ENCODE measurements at places on chromosomes 16 and 17.

DNA sequence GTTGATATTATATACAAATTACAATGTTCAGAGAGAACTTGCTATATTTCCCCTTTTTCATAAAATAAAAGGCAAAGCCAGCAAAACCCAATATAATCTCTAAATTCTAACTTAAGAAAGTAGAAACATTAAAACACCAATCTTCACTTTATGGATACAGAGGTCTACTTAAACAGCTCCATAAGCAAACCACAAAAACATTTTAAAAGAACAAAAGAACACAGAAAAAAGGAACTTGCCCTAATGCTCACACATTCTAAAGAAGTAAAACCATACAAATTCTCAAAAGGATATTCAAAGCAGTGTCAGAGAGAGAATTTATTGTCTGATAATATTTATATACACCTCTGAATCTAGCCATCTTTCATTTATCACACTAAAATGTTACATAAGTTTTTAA lies 606 bp downstream of the ABCA10 start:
- DNase-seq = no peak

GRCh38 chr16:69833357-69834282 lies 71.5 kb downstream of the WWP2 start:
- DNase-seq = peak; percentile 54

GRCh38 chr17:77107506-77108433 lies 33.0 kb upstream of the SEC14L1 start:
- no peak for DNase-seq

DNA sequence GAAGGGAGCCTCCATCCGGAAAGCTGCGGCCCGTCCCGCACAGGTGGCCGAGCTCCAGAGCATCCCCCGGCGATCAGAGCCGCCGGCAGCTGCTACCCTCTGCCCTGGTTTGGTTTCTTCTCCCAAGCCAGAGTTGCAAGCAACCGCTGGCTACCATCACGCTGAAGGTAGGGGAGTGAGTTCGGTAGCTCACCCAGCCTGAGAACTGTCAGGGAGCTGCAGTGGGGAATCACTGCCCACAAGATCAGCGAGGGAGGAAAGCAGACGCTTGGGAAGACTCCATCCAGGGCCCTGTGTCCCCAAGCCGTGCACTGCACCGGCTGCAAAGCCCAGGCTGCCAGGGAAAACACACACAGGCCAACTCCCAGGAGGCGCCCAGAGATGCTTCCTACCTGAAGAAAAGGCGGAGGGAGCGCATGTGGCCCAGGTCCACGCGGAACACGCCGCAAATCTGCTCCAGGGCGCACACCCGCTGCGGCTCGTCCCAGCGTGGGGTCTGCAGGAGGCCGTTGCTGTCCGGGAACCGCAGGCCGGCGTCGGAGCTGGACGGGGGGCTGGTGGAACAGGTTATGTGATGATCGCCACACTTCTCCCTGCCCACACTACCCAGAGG lies 83.3 kb downstream of the TBC1D16 start:
- no peak for DNase-seq

DNA sequence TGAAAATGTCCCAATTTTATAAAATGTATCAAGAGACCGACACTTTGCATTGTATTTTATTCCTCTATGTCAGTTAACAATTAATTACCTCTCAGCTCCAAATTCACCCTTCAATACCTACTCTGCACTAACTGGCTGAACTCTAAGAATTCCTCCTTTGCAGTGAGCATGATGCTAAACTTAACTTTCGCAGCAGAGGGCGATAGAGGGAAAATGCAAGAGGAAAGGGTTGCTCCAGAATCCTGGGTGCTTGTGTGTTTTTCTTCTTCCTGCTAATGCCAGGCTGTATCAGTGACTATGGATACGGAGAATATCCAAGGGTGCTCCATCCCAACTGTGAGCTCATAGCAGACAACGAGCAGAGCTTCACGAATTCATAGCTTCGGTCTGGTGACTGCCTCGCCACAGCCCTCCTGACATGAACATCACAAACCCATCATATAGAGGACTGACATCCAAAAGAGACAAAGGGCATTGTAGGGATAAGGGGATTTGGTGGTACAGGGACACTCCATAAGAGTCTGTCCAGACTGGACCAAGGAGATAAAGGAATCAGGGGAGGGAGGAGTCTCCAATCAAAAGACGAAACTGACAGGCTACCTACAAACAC lies 172.9 kb downstream of the STX8 start:
- DNase-seq = no peak

GRCh38 chr17:55773671-55774070 lies 22.8 kb downstream of the PCTP start:
- DNase-seq = no peak

Data from NCI-H2171 (cell line).